NCI-H345 (cell line): ENCODE measurements at places on chromosomes 16 and 17.

- DNase-seq = no peak
These were observed 23.7 kb downstream of the OR1D5 start for GRCh38 chr17:3039736-3040135.

GRCh38 chr17:29155966-29156338 lies 24.2 kb downstream of the MYO18A start:
- DNase-seq = no peak

- DNase-seq = no peak
These were observed 16.6 kb downstream of the KIAA0753 start for GRCh38 chr17:6623941-6624340.

GRCh38 chr16:53282975-53283946 lies 151.0 kb upstream of the RBL2 start:
- DNase-seq = peak; percentile 21

DNA sequence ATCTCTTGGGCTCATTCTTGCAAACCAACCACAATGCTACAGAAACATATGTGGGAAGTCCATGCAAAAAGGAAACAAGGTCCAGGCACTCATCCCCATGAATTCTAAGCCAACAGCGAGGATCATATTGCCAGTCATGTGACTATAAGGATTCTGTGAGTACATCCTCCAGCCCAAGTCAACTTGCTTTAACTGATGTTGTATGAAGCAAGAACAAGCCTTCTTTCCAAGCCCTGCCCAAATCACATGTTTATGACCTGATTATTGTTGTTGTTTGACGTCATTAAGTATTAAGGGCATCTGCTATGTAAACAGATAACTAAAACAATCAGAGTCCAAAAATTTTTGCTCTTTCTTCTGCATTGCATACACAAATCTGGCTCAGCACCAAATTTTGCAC lies 78.2 kb upstream of the MON1B start:
- DNase-seq = no peak

GRCh38 chr16:58264961-58265479 lies 29.8 kb downstream of the PRSS54 start:
- DNase-seq = no peak

GRCh38 chr16:21563676-21564075 lies 35.7 kb upstream of the METTL9 start:
- DNase-seq = no peak
